ENCODE measurements at places on chromosomes 5 and 9.

DNA sequence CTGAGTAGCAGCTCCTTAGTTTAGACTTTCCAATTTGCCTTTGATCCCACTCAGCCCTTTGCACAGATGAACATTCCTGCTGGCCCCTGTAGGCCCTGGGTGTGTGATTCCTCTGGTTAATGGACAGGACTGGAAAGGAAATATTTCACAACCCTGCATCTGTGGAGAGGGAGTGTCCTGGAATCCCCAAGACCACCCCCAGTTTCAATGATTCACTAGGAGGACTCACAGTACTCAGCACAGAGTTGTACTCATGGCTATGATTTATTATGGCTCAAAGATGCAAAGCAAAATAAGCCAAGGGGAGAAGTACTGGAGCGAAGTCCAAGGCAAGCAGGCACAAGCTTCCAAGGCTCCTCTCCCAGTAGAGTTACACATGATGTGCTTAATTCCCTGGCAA is 42.4 kb upstream of the TJP2 start:
- no peak for DNase-seq

GRCh38 chr5:68217528-68217927 is 2.0 kb downstream of the PIK3R1 start:
- DNase-seq, result no peak

DNA sequence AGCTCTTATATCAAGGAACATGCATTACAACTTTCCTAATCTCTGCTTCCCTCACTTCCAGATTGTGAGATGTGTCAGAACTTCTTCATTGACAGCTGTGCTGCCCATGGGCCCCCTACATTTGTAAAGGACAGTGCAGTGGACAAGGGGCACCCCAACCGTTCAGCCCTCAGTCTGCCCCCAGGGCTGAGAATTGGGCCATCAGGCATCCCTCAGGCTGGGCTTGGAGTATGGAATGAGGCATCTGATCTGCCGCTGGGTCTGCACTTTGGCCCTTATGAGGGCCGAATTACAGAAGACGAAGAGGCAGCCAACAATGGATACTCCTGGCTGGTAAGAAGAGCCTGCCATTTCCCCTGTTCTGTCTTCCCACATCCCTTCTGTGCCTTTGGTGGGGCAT is 15.1 kb downstream of the PRDM9 start:
- DNase-seq, result no peak

GRCh38 chr5:159170021-159170420 is 39.3 kb downstream of the RNF145 start:
- no peak for DNase-seq

DNA sequence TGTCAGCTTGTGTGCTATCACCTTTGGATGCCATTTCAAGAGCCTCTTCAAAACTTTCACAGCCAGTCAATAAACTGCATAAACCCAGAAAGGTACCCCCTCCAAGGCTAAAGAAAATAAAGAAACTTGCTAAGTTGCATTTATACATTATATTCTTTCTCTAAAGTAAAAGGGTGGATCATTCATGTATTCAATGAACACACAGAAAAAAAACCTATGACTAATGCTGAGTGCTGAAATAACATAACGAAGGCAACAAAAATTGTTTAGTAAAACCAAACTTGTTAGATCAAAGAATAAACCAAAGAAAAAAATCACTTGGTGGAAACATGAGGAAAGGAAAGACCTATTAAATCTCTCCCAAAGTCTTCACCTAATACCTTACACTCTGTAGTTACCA is 15.2 kb downstream of the PANK3 start:
- no peak for DNase-seq

- DNase-seq, result no peak
Observed at GRCh38 chr5:66174338-66174737, 30.2 kb downstream of the SREK1 start.

DNA sequence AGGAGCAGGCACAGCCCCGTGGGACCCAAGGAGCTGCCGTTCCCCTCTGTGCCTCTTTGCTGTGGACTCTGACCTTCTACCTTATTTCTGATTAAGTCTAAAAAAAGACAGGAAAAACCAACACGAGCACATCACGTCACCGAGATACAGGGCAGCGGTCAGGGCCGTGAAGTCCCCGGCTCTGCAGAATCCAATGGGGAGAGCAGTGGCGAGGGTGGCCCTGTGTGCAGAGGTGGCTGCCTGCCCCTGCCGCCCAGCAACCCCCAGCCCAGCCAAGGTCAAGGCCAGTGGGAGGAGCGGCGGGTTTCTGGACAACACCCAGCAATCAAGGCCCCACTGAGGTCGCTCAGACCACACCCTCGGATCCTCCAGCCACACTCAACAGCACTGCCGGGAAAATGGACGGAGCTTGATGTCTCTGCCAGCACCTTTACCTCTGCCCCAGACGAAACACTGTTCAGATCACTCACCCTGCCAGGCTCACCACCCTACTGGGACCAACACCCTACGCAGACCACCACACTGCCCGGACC is 32.7 kb upstream of the SLC9A3 start:
- no peak for DNase-seq

DNA sequence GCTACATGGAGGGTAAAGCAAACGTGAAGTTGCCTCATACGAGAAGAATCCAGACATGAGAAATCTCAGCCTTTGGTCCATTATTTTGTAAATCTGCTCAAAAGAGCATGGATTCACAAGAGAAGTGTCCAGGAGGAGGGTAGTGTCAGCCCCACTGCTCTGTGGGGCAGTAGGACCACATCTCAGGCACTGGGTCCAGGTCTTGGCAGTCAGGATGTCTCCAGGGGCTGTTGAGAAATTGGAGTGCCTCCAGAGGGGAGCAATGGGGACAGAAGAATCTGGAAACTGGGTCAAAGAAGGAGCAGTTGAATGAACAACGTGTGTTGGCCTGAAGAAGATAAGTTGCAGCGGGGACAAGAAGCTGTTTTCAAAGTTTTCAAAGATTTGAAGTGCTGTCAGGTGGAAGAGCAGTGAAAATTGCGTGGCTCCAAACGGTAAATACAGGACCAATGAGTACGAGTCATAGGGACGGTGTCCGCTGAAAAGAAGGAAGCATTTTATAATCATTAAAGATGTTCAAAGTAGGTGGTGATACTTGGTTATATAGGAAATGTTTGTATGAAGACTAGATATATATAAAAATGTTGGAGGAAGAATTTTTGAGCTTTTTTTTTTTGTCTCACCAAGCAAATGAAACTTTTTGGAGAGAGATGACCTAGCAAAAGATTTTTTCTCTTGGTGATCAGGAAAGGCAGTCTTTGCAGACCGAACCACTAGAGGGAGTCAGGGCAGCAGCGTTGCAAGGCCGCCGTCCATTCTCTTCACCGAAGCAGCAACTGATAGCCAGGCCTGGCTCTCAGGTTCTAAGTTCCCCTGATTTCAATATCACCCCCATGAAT is 57.1 kb upstream of the ZBED3 start:
- peak; percentile 30 for DNase-seq

DNA sequence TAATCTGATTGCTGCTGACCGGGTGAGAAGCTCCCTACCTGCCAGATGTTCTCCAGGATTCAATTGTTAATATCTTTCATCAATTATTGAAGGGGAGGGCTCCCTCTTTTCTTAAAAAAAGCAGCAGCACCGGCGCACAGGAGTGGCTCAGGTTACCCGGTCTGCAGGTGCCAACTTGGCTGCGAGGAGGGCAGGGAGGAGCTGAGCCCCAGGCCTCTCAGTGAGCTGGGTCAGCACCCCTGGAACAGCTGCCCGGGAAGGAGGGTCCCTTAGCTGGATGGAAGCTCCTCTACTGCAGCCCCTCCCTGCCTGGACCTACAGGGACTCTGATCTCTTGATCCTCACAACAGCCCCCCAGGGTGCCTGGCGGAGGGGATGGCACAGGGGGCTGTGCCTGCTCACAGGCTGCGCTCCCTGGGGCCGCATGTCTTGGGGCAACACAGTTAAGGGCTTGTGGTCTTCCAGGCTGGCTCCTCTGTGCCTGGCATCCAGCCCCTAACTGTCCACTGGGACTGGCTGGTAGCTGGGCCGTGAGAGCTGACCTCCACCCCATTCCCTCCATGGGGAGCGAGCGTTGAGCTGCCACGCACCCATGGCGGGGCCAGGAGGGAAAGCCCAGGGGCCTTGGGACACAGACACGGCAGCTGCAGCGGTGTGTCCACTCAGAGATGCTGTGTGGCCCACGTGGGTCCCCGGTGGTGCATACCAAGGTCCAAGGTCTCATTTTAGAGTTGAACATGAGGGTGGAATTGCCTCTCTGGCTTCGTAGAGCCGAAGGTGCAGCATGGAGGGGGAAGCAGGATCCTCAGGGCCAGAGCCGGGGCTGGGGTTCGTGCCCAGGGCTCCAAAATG is 28.6 kb upstream of the TMEM250 start:
- DNase-seq, result no peak

GRCh38 chr9:18499980-18500379 is 26.0 kb downstream of the ADAMTSL1 start:
- no peak for DNase-seq

DNA sequence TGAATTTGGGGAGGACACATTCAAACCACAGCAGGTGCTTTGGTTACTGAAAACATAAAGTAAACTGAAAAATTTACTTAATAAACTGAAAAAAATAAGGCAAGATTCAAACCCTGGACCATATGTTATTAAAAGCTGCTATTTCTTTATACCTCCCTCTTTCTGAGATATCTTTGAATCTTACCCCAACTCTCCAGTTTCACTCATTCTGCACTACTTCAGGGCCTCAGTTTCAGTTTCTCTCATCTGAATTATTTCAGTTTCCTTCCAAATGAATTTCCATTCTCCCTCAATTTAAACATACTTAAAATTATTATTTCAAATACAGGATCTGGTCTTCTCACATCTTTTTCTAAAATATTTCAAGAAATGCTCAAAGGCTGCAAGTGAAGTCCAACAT is 4.9 kb upstream of the OXCT1 start:
- DNase-seq, result no peak

- DNase-seq, result no peak
Observed at GRCh38 chr5:124671193-124671592, 75.2 kb downstream of the ZNF608 start.

- DNase-seq, result no peak
Observed at GRCh38 chr5:62065050-62065449, 241.0 kb upstream of the KIF2A start.

DNA sequence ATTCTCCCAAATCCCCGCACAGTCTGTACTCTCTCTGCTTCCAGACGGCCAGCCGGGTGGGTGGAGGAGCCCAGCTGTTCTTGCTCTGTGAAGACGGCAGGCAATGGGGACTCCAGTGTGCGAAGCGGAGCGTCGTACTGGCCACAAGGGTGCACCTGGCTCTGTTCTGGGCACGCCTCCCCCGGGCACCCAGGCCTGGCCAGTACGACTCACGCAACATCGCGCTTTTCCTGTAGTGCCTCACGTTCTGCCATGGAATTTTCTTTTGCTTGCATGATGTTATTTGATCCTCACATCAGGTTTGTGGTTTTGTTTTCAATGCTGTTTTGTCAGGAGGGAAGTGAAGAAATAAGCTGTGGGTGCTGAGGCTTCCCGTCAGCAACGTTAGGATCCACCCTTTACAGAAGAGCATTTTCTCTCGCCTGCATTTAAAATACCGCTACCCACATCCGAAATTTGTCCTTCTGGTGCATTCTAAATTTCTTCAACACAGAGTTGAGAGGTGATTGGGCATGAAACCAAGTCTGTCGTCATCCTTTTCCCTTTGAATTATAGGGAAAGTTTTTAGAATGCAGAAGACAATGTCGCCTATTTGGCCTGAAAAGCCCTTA is 311.7 kb downstream of the TRIM36 start:
- no peak for DNase-seq

DNA sequence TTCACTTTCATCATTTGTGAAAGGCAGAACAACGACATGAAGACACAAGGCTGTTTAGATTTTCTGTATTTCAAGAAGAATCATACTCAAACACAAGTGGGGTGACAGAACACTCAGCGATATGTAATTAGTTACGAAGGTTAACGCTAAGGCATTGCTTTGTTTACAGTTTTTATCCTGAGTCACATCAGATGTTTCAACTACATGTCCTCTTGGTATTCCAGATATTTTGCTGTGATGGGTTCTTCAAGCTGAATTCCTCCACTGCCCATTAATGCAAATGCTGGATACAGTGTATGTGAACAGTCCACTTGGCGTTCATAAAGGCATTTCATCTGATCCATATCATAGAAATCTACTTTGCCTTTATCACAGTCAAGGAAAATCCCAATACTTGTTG is 43.4 kb downstream of the TRIM36 start:
- DNase-seq, result no peak

GRCh38 chr9:128719919-128720605 is 3.9 kb downstream of the ZDHHC12 start:
- DNase-seq, result no peak

- DNase-seq, result no peak
Observed at GRCh38 chr5:167657016-167657415, 634.4 kb upstream of the WWC1 start.

GRCh38 chr9:129182625-129183494 is 4.8 kb upstream of the IER5L start:
- no peak for DNase-seq

DNA sequence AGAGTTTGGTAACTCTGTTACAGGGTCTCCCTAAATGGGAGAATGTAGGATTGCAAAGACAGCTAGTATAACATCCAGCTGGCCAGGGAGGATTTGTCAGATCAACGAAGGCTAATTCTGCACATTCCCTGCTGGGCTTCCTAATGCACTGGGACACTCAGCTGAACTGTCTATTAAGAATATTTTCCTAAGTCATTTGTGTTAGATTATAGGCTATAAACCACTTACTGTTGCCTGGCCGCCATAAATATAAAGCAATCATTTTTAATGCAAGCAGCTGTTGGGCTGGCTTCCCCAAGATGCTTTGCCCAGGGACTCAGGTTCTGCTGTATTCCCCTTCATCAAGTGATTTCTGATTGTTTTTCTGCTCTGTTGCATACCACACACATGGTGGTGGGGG is 35.3 kb upstream of the SLIT3 start:
- DNase-seq, result no peak

- no peak for DNase-seq
Observed at GRCh38 chr5:147290261-147290660, 55.4 kb downstream of the STK32A start.

GRCh38 chr9:120693700-120694008 is 20.6 kb downstream of the MEGF9 start:
- no peak for DNase-seq

GRCh38 chr5:32465076-32465475 is 20.5 kb upstream of the ZFR start:
- DNase-seq, result no peak

- DNase-seq, result no peak
Observed at GRCh38 chr5:92023141-92023471, 640.0 kb upstream of the ARRDC3 start.

DNA sequence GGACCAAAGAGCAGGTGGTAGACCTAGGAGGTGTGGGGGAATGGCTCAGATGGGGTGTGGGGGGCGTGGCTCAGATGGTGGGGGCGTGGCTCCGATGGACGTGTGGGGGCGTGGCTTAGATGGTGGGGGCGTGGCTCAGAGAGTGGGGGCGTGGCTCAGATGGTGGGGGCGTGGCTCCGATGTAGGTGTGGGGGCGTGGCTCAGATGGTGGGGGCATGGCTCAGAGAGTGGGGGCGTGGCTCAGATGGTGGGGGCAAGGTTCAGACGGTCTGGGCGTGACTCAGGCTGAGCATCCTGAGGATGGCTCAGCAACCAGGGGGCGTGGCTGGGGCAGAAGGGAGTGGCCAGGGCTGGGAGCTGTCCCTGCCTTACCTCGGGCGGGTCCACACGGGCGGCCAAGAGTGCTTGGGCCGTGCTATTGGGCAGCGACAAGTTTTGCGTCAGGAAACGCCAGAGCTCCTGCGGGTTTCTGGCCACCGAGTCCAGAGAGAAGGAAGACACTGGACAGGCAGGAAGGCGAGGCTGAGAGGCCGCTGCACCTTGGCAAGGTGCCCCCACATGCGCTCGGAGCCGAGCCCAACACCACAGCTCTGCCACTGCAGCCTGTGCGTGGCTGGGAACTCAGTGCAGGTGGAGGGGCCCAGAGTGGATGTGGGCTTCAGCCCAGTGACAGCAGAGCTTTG is 5.9 kb downstream of the ABCA2 start:
- DNase-seq, result peak; percentile 48

Measured in stimulated activated CD8-positive, alpha-beta memory T cell treated with anti-CD3 and anti-CD28 coated beads, Interleukin-12 subunit alpha, Interleukin-12 subunit beta, amount 100 ng/mL, for 1 hour (primary cell).